Fibroblast of skin of right biceps (primary cell): ENCODE measurements at places on chromosomes 3 and 15.
A peak's percentile ranks its signal among the peaks of the same experiment; 100 is the strongest.

DNA sequence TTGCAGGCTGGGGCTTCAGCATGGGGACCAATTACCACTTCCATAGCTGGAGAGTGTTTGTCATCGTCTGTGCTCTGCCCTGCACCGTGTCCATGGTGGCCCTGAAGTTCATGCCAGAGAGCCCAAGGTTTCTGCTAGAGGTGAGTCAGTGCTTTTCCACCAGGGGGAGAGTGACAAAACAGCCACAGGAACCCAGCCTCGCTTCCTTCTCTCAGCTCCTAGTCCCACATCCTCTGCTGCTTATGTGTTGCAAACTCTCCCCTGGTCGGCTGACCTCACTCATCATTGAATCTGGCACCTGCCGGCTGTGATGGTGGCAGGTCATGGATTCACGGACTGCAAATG is 158.3 kb downstream of the SV2B start:
- no peak for DNase-seq

- DNase-seq: peak; percentile 12
Measured at GRCh38 chr3:3119393-3119851, 7.3 kb upstream of the TRNT1 start.

- DNase-seq: peak; percentile 51
Measured at GRCh38 chr3:33438881-33439545, 1.2 kb downstream of the UBP1 start.

DNA sequence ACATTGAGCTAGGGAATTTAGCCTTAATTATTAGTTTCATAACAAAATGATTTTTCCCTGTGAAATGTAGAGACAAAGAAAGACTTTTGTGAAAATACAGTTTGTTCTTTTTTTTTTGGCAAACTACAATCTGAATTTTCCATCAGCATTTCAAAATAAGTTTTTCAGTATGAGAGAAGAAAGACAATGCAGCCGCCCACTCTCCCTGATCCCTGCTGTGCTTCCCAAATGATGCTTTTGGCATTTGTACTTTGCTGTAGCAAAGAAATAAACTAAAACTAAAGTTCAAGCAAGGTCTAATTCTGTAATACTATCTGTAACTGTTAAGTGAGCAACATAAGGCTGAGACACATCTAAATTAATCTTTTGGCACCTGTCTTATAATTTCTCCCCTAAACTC is 782.2 kb downstream of the VGLL3 start:
- no peak for DNase-seq

DNA sequence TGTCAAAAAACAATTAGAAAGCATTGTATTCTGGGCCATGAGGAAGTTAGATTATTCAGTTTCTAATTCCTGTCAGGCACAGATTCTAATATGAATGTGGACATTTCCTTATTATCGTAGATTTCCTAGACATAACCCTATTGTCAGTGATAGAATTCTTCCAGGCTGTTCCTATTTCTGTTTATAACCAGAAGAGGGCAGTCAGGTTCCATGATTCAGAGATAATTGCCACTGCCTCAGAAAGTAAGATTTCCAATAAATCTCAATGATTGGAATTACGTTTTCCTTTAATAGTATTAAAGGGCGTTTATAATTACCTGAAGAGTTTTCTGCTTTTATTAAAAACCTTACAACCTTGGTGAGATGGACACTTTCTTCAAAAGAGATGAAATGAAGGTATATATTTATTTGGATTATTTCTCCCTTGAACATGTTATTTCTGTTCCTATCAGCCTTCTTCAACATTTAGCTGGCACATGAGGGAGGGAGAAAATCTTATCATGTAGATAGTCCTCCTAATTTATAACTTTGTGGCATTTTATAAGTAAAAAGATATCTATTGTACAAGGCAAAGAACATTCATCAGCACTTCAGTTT is 439.2 kb downstream of the MCTP2 start:
- peak; percentile 36 for DNase-seq
